ENCODE measurements at places on chromosomes 3 and 15.

DNA sequence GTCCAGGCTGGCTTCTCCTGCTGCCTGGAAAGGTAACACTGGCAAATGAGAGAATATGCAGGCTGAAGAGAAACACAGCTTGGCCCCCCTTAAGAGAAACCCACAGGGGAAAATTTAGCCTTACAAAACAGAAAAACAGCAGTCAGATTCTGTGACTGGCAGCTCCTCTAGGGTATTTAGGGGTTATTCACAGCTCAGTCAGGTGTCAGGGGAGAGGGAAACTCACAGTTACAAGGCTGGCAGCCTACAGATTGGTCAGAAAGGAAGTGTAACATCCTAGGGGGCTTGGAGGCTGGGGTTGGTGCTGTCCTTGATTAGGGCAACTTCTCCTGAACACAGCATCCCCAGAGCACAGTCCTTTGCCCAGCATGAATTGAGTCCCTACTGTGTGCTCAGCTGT is 81.4 kb downstream of the SEMA5B start:
- no peak for DNase-seq

DNA sequence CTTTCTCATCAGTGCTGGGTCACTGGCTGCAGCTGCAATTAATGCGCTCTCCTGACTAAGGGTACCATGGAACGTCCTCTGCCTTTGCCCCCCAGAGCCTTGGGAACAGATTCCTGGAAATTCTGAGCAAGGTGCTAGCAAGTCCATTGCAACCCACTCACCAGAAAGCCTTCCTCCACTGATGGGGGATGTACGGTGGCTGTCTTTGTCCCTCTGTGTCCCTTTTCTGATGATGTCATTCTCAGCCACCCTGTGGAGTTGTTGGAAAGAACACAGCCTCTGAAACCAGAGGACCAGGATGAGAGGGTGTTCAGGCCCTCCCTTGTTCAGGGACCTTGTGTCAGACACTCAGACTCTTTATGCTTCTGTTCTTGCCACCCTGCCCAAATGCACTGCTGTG is 38.1 kb upstream of the ZBTB38 start:
- DNase-seq, result no peak

GRCh38 chr3:18649666-18650363 is 224.7 kb upstream of the SATB1 start:
- DNase-seq, result no peak

- DNase-seq, result no peak
These were observed 17.4 kb downstream of the FAN1 start for GRCh38 chr15:30921106-30921505.

DNA sequence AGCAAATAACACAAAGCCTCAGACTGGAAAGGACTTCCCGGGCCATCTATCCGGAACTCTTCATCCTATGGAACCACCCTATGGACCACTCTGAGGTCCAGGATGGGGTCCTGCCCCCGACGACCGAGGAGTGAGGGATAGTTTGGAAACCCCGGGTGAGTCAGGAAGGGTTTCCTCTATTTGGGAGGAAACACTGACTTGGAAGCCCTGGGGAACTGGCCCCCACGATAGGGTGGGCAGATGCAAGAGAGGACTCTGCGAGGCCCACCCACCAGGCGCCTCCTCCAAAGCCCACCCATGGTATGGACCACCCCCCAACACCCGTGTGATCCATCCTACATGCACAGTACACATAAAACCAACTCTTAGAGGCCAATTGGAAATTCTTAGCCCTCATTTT is 69.4 kb downstream of the CPN2 start:
- no peak for DNase-seq

DNA sequence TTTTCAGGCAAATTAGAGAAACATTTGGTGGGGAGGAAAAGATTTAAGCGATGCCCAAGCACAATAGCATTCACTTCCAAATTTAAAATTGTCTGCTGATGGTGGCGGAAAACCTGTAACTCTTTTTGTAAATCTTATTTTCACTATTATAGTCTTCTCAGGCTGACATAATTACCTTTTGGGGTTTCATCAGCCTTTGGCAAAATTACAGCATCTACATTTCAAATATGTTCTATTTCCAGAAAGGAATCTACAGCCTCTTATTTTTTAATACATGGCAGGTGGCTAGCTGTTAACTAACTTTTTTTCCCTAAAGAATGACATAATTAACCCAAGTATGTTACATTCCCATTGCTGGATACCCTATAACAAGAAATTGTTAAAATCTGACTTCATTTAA is 391.5 kb upstream of the CCDC54 start:
- no peak for DNase-seq

GRCh38 chr3:72336821-72337479 is 511.3 kb downstream of the SHQ1 start:
- peak; percentile 76 for DNase-seq

DNA sequence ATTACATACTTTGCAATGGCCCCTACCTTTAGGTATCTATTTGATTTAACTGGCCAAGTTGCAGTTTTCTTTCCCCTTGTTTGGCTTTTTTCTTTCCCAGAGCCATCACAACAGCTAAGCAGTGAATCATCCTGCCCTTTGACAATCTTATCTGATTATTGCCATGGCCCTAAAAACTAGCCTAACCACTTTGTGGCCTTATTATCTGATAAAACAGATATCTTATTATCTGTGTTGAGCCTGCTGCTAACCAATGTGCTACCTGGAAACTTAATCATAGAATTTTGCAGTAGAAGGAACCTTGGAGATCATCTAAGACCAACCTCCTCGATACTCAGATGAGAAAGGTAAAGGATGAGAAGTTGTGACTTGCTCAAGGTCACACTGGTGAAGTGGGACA is 37.1 kb downstream of the EIF4E3 start:
- DNase-seq, result peak; percentile 4

- no peak for DNase-seq
These were observed 493.9 kb downstream of the ZIC1 start for GRCh38 chr3:147903026-147903425.

DNA sequence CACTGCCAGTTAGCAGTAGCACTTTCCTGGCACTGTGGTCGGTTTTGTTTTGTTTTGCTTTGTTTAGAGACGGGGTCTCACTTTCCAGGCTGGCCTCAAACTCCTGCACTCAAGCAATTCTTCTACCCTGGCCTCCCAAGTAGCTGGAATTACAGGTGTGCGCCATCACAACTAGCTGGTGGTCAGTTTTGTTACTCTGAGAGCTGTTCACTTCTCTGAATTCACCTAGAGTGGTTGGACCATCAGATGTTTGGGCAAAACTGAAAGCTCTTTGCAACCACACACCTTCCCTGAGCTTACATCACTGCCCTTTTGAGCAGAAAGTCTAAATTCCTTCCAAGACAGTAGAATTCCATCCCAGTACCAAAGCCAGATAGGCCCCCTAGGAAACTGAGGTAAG is 22.6 kb downstream of the CLDN18 start:
- no peak for DNase-seq

GRCh38 chr15:52518487-52519371 is 10.0 kb downstream of the MYO5A start:
- no peak for DNase-seq

DNA sequence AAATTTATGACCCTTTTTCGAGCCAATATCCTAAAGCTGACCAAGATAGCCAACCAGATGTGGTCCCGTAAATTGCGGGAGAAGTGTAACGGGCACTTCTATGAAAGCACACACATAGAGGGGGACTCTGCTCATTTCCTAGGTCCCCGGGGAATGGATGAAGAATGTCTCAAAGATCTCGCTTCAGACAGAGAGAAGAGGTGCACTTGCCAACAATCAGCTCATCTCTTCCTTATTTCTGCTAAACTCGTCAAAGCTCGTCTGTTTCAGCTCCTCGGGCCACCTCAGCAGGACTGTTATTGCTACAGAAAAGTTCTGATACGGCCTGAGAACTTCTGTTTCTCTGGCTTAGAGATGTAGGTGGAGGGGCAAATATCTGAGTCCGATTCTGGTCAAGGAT is 71.8 kb downstream of the TM2D3 start:
- DNase-seq, result no peak

DNA sequence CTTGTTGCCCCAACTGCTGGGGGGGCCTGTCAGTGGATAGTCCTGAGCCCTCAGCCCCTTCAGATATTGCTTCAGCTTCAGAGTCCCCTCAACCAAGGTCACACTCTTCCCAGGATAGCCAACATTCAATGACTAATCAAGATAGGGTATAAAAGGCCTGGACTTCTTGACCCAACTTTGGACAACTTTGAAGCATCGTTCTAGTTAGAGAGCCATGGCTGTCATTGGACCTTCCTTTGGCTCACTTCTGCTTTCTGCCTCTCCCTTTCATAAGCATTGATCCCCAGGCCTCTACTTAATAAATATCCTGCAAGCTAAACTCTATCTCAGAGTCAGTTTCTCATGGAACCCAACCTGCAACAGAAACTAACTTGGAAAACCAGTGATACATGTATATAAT is 31.3 kb upstream of the DCLK3 start:
- no peak for DNase-seq

DNA sequence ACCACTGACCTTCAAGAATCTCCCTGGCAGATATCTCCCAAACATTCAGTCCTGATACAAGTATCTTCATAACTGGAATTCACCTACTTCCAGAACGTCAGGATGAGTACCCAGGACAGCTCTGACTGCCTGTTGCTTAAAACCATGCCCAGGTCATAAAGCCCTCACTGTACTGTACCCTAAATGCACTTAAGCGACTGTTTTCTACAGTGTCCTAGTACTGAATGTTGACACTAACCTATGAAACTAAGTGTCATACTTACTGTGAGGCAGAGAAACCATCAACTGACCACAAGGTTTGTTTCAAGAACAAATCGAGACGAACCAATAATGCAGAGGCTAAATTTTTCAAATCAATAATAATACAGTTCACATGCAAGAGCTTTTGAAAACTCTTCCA is 178.7 kb upstream of the NSMCE3 start:
- DNase-seq, result no peak

DNA sequence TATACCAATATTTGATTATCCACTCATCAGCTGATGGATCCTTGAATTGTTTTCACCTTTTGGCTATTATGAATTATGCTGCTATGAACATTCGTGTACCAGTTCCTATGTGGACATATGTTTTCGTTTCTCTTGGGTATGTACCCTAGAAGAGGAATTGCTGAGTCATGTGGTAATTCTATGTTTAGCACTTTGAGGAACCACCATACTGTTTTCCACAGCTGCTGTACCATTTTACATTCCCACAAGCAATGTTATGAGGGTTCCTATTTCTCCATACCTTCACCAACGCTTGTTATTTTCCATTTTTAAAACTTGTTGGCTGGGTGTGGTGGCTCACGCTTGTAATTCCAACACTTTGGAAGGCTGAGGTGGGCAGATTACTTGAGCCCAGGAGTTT is 62.9 kb downstream of the RPLP1 start:
- DNase-seq, result no peak

DNA sequence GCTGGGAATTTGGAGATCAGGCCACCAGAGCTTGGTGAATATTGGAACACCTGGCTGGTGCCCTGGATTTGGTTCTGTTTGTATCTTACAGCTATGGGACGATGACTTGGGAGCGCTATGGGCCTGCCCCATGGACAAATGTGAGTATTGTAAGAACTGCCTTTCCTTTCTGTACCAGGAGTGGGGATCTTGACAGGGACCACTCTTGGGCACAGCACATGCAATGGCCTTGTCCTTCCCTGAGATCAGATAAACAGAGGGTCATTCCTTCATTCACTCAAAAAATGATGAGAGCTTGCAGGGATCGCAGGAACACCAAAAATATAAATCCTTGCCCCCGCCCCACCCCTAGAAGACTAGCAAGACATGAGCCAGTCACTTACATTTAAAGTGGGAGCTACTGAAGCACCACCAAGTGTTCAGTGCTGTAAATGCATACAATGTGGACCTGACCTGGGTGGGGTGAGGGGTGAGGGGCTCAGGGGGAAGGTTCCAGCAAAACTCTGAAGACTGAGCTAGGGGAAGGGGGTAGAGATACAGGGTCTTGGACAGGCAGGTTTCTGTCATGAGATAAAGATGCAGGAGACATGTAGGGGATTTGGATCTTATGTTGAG is 2.7 kb upstream of the CRELD1 start:
- no peak for DNase-seq
